Mammary epithelial cell (primary cell): ENCODE measurements at places on chromosomes 1 and 21.

DNA sequence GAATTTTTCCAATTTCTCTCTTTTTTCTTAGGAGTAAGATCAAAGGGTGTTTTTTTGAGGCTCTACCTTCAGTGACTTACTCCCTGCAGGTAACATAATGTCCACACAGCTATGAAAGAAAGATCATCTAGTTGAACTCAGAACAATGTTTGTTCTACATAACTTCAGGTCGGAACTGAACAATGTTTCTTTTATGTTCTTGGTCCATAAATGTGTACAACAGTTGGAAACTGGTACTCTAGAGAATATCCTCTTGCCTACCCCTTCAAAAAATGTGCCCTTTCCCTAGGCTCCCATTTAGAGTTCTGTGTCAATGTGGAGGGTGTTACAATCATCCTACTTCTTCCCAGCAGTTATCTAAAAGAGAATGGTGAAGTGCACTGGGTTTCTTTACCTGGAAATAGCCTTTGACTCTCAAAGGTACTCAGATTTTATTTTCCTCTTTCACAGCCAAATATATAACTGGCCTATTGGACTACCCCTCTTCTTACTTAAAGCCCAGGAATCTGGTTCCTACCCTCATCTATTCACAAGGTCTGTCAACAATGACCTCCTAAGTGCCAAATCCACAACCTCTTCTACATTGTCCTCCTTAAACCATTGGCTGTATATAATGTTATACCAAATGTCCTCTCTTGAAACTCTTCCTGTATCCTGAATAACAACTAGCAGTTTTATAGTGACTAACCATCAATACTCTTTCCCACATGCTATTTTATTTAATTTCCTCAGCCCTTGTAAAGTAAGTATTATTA lies 42.3 kb downstream of the CD58 start:
- DNase-seq = no peak

GRCh38 chr1:12152113-12152891 lies 14.5 kb upstream of the TNFRSF1B start:
- DNase-seq = no peak

DNA sequence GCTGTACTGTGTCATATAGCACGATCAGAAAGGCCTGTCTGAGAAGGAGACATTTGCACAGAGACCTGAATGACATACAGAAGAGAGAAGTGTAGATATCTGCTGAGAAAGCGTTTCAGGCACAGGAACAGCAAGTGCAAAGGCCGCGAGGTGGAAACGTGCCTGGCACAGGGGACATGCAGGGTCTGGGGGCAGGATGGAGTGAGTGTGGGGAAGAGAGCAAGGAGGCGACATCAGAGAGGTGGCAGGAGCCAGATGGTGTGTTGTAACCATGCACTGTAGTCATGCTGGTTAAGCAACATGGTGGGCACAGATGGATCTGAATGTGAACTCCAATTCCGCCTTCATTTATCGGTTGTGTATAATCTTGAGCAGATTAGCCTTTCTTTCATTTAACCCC lies 13.0 kb downstream of the KRTCAP2 start:
- DNase-seq = no peak

DNA sequence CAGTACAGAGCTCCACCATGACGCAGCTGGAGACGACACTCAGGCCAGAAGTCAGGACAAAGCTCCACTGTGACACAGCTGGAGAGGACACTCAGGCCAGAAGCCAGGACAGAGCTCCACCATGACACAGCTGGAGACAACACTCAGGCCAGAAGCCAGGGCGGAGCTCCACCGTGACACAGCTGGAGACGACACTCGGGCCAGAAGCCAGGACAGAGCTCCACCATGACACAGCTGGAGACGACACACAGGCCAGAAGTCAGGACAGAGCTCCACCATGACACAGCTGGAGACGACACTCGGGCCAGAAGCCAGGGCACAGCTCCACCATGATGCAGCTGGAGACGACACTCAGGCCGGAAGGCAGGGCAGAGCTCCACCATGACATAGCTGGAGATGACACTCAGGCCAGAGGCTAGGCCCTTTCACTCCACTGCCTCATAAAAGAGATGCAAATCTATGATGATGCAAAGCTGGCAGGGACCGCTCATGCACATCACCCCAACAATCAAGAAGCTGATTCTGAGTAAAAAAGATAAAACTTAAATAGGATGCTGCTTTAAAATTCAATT lies 13.6 kb upstream of the OR2B11 start:
- DNase-seq = no peak

DNA sequence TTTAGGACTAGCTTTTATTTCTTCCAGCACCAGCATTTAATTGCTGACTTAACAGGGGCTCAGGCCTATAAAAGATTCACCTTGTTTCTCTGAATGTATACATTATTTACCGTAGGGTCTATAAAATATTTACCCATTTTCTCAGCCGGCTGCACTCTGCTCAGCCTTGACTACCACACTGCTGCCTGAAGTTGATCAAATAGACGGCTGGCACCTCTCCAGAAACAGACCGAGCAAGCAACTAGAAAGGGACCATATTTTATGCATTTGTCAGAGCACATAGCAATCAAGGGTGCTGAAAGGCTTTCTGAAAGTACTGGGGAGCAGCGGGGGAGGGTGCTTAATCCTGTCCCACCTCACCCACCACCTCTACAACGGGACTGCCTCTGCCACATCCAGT lies 64.7 kb upstream of the FGGY start:
- DNase-seq = no peak

- DNase-seq = no peak
These were observed 34.9 kb upstream of the PTGFRN start for GRCh38 chr1:116874733-116875249.

GRCh38 chr21:39714331-39714730 lies 30.7 kb upstream of the IGSF5 start:
- DNase-seq = no peak

GRCh38 chr1:41609166-41609883 lies 124.8 kb upstream of the EDN2 start:
- no peak for DNase-seq

DNA sequence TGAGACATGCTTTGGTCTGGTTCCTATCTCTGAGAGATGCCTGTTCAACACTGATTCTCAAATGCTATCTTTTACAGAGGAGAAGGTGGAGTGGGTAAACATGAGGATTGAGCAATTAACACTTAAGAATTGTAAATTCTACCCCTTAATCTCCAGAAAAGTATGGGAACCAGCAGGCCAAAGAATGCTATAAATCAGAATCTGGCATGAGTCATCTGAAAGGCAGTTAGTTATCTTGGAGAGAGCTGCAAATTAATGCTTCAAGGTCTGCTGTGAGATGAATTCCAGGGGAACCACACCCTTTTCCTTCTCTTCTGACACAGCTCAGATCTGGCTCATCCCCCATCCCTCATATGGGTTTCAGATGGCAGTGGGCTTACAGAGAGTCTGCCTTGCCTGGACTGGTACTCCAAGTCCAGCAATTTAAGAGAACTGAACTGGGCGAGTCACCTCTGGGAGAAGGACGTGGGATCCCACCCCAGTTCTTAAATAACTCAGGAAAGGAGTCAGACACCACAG lies 5.2 kb downstream of the S100A10 start:
- peak; percentile 85 for DNase-seq

DNA sequence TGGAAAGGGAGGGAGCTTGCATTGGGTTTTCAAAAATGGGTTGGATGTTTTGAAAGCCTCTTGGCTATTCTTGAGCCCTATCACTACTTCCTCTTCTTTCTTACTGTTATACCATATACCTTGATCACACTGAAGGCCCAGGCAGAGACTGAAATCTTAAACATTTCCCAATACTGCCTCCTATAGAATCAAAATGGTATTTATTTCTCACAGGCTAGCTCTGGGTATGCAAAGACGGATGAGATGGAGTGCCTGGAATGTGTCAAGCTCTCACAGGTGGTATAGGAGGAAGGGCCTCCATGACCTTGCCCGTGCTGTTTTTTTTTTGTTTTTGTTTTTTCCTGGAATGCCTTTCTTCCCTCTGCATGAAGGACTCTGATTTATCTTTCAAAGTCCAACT lies 268.4 kb upstream of the USP24 start:
- DNase-seq = no peak

GRCh38 chr1:183372586-183373230 lies 45.5 kb downstream of the NMNAT2 start:
- no peak for DNase-seq

DNA sequence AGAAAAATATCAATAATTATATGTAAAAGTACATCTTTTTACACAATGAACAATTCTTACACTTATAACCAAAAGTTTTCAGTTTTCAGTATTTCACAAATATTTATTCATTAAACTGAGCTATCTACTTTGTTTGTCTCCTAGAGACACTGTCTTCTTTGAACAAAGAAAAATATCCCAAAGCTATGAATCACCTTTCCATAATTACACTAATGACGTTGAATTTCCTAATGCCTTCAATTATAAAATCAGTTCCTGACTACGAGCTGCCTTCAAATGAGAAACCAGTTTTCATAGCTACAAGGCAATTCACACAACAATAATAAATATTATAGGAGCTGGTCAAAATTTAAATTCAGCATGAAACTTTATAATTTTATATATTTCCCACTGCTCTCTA lies 201.8 kb upstream of the BRINP3 start:
- DNase-seq = peak; percentile 19

GRCh38 chr1:165543532-165544438 lies at the start of gene LRRC52:
LRRC52 (plus strand) TSS chr1:165544000; CDS start chr1:165544297, 297 bp downstream.
- no peak for DNase-seq

- peak; percentile 47 for DNase-seq
These were observed 2.7 kb downstream of the SLC35F3 start for GRCh38 chr1:233907151-233907550.

GRCh38 chr1:86183810-86184209 lies 27.2 kb upstream of the COL24A1 start:
- DNase-seq = no peak

DNA sequence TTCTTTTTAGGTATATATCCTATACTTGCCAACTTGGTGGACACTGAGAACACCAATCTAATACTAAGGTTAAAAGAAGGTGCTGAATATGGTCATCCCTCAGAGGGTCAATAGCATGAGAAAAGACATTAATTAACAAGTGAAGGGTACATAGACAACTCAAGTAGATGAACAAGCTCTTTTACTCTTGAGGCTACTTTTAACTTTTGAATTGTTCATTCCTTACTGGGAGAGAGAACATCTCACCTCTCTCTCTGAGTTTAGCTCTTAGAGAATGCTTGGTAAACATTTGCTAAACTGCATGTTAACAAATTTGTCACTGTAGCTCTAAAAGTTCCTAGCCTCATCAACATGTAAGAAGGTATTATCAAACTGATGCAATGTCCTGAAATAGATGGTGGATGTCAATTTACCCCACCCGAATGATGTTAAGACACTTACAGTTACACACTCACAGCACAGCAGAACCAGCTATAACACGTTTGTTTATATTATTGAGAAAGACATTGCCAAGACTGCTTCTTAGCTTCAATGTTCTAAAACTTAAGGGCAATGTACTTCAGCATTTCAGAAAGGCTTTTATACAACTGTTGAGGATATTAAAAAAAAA lies 35.9 kb downstream of the HEATR1 start:
- no peak for DNase-seq

- DNase-seq = no peak
These were observed 19.9 kb downstream of the FMN2 start for GRCh38 chr1:240111558-240111957.

GRCh38 chr1:48038270-48038767 lies 41.1 kb upstream of the TRABD2B start:
- DNase-seq = no peak

GRCh38 chr1:227323967-227324268 lies 5.6 kb upstream of the CDC42BPA start:
- DNase-seq = no peak

- DNase-seq = no peak
These were observed 56.7 kb downstream of the LACTBL1 start for GRCh38 chr1:22915816-22916470.

GRCh38 chr1:93659822-93660503 lies 21.7 kb downstream of the BCAR3 start:
- no peak for DNase-seq

- no peak for DNase-seq
These were observed 138.3 kb upstream of the LMO4 start for GRCh38 chr1:87190402-87190801.

- DNase-seq = no peak
These were observed 356.0 kb downstream of the HHAT start for GRCh38 chr1:210684466-210685294.

- DNase-seq = no peak
These were observed 444.7 kb downstream of the ADGRL2 start for GRCh38 chr1:82245345-82246014.

DNA sequence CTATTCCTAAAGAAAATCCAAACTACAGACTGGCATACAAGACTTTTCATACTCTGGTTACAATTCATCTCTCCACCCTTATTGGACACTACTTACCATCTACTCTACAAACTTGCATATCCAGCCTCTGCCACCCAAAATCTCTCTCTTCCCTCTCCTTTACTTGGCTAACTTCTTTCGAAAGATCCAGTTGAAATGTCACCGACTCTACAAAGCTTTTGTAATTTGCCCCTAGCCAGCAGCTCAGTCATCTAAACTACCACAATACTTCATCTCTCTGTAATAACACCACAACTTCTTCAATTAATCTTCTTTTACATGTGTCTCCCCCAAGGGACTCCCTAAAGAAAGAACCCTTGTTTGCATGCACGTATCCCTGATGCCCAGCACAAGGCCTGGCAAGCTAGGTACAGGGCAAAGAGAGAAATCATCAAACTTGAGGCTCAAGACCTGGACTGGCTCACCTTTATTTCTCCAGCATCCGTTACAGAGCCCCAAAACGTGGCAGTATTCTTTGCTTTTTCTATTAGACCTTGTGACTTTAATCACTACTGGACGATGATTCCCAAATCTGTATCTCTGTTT lies 2.7 kb downstream of the ZBTB21 start:
- no peak for DNase-seq

DNA sequence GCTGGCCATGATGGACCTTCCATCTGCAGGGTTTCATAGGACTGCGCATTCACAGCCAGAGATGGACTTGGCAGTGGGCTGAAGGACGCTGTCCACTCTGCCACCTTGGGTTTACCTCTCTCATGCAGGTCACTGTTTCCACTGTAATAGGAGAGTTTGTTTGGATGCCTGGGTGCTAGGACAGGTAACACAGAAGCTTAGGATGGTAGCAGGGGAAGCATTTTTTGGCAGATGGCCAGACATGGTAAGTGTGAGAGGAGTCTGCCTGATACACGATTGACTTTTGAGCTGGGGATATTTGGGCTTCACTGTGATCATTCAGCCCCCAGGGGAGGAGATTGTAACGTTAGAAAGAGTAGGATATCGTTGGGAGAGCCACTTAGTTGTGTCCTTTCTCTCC lies 11.8 kb downstream of the PSEN2 start:
- DNase-seq = no peak

DNA sequence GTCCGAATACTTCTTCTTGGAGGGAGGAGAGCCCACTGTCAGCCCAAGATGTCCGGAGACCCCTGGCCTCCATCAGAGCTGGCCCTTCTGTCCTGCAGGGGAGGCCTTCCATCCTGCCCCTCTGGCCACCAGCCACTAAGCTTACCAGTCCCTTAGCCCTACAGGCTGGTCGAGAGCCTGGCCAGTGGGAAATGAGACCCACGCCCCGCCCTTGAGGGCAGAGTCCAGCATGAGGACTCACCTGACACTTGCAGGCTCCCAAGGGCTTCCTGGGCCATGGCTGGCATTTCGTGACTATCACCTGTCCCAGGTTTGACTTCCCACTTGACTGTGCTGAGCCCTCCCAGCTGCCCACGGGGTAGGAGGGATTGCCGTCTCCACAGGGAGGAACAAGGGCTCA lies 361.8 kb upstream of the VAMP3 start:
- DNase-seq = no peak

GRCh38 chr1:178294654-178295053 lies 200.8 kb downstream of the RASAL2 start:
- DNase-seq = peak; percentile 56
